ENCODE measurements at places on chromosomes 16 and 17. TPM values are rescaled to one million over a fixed set of nuclear protein-coding genes. Genes with fewer than 3 reads are reported as not detected.

DNA sequence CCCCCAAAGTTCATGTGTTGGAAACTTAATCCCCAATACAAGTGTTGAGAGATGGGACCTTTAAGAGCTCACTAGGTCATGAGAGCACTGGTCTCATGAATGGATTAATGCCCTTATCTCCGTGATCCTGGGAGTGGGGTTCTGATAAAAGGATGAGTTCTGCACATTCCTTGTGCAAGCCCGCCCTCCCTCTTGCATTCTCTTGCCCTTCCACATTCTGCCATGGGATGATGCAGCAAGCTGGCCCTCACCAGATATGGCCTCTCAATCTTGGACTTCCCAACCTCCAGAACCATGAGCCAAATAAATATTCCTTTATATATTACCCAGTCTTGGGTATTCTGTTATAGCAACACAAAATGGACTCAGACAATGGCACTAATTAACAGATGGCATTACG, 14.1 kb downstream of the GLG1 start:
- DNase-seq: no peak

DNA sequence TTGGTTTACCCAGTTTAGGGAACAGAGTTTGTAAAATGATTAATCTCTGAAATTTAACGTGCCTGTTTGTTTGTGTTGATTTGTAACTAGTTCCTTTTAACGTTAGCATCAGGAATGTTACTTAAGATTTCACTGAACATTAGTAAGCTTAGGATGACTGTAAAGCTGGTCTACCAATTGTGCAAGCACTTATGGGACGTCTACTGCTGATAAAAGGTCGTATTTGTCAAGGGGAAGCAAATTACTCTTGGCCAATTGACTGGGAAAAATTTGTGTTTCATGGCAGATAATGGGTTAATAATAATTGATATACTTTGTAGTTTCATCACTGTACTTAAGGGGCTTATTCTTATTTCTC, 11.8 kb downstream of the METTL9 start:
- no peak for DNase-seq

The SP6 gene
- 2.4 TPM for polyA plus RNA-seq

The HOXB13 gene
- polyA plus RNA-seq: not detected

- DNase-seq: no peak
These were observed 14.5 kb downstream of the TEX14 start for GRCh38 chr17:58677194-58677880.

The TXNDC11 gene
- polyA plus RNA-seq: 40.2 TPM

DNA sequence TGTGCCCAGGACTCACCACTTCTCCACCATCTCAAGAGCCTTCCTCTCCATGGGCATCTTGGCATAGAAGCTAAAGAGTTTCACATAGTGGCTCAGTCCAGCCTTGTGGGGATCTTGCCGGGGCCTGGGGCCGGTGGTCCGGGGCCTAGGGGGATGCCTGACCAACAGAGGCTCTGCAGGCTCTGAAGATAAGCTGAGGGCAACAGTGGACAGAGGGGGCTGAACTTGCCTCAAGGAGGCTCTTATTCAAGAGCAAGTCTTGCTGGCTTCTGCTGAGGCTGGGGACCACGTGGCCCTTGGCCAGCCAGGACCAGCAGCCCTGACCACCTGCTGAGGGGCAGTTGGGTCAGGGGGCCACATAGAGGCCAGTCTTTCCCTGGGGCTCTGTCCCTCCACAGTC, 13.5 kb upstream of the THAP11 start:
- no peak for DNase-seq

GRCh38 chr17:29155966-29156338, 24.2 kb downstream of the MYO18A start:
- DNase-seq: no peak

GRCh38 chr17:14245629-14246028, 9.0 kb upstream of the CDRT15 start:
- DNase-seq: no peak

DNA sequence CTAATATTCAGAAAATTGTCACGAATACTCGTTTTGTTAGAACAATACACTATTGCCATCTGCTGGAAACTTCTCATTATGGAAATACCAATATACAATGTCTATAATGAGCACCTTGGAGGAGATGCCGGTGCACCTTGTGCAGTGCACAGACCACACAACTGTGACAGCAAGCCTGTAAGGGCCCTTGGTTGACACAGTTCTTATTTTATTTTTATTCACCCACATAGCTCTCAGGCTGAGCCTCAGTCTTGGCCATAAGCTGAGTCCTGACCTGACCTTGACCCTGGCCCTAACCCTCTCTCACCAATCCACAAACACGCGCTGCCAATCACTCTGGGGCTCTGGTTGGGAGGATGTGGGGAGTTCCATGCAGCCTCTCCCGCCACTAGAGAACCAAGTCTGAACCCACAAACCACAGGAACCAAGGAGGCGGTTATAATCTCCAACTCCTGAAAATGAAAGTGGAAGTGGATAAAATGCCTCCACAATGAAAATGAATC, 7.6 kb downstream of the AIPL1 start:
- DNase-seq: no peak

- DNase-seq: no peak
These were observed 6.7 kb upstream of the GSG1L start for GRCh38 chr16:28069971-28070794.

GRCh38 chr17:2282297-2282873, 21.2 kb downstream of the SMG6 start:
- DNase-seq: peak; percentile 56

- DNase-seq: no peak
These were observed 34.9 kb downstream of the PECAM1 start for GRCh38 chr17:64355536-64356303.

The SOX9 gene
- 25.6 TPM for polyA plus RNA-seq

DNA sequence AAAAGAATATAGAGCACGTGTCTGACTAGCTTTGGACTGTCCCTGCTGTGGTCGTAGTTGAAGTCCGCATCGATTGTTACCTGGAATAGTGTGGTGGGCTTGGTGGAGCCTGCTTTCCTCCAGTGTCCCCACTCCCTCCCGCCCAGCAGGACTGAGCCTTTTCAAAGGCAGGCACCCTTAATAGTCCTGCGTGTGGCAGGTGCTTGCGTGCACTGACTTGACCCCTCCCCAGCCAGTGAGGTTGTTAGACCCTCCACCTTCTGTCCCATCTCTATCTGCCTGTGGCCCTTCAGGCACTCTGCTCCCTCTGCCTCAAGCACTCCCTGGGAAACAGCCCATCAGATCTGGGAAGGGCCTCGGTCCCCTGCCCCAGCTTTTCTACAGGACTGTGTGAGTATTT, 36.6 kb downstream of the TMEM11 start:
- DNase-seq: no peak

DNA sequence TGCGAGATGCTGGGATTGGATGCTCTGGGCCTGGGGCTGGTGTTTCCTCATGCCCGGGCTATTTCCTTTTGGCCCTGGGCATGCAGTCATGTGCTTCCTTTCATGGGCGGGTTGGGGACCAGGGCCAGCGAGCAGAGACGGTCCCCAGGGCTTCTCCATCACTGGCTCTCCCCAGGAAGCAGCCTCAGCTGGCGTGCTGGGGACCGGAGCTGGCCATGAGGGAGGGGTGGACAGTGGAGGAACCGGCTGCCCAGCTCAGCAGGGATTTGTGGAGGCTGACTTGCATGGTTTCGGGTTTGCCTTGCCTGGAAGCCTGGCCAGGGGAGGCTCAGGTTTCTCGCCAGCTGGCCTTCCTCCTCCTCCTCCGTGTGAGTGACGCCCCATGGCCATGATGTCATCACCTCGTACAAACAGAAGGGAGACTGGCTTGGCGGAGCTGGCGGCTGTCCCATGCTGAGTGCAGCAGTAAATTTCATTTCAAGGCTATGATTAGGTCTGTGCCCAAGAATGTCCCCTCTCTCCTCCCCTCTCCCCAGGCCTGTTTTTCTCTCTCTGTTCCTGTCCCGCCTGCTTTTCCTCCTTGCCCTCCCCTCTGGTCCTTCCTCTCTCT, 8.9 kb upstream of the TIMP2 start:
- peak; percentile 87 for DNase-seq

DNA sequence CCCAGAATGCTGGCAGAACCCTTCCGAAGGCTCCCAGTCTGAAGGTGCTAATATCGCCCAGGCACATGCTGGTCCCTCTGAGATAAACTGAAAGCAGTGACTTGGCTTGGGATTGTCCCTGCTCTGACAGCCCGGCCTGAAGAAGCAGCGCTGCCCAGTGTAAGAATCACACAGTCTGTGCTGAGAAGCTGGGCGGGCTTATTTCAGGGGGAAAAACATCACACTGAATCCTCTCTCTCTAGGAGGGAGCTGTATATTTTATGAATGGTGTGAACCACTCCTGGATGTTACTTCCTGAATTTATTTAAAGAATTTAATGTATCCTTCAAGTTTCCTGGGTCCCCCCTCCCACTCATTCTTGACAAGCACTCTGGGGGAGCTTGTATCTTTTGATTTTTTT, 36.3 kb downstream of the GAS7 start:
- no peak for DNase-seq

GRCh38 chr16:79265196-79265595, 335.3 kb downstream of the MAF start:
- no peak for DNase-seq

- no peak for DNase-seq
These were observed 111.9 kb downstream of the GSG1L start for GRCh38 chr16:27951489-27952120.

The RAB26 gene
- 3.0 TPM for polyA plus RNA-seq

The ABCC12 gene
- polyA plus RNA-seq: not detected

- no peak for DNase-seq
These were observed 112.9 kb upstream of the ZKSCAN2 start for GRCh38 chr16:25370541-25370940.

- DNase-seq: no peak
These were observed 53.7 kb downstream of the SF3B3 start for GRCh38 chr16:70577256-70577698.

- DNase-seq: no peak
These were observed 11.9 kb downstream of the TMEM170A start for GRCh38 chr16:75452464-75453190.

The CHRNE gene
- polyA plus RNA-seq: 1.1 TPM

DNA sequence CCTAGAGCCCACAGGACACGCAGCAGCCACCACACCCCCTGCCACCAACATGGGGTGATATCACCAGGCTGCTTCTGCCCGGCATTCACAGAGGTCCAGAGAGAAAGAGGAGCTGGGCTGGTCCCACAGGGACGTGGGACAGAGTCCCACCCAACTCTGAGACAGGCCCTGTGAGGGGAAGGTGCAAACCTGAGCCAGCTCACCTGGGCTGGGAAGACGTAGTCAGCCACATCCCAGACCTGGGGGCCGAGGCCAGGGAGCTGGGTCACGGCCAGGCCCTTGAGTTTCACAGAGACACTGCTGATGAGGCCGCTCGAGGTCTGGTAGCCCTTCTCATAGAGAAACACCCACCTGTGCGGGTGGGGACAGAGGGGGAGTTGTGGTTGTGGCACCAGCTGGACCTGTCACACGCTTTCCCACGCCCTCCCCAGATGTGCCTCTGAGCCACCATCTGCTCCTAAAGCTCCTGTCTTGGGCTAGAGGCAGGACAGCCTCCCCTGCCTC, 11.2 kb downstream of the P2RX1 start:
- no peak for DNase-seq

GRCh38 chr17:67353929-67354574, 12.3 kb downstream of the PSMD12 start:
- DNase-seq: no peak

DNA sequence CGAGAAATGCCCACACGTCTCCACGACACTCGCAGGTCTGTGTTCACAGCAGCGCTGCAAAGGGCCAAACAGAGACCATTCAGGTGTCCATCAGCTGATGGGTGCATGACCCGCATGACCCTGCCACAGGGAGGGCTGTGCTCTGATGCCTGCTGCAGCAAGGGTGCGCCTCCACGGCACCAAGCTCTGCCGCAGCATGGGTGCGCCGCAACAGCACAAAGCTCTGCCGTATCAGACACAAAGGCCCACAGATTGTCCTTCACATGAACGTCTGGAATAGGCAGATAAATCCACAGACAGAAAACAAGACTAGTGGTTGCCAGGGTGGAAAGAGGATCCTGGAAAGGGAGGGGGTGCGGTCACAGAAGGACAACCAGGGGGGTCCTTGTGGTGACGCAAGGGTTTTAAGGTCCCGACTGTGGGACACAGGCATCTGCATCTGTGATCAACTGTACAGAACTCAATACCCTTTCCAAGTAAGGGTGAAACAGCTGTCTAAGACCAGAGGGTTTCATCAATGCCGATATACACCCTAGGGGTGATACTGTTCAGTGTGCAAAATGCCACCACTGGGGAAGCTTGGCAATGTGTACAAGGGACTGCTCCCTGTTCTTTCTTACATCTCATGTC, 121.0 kb downstream of the ANKRD11 start:
- no peak for DNase-seq

DNA sequence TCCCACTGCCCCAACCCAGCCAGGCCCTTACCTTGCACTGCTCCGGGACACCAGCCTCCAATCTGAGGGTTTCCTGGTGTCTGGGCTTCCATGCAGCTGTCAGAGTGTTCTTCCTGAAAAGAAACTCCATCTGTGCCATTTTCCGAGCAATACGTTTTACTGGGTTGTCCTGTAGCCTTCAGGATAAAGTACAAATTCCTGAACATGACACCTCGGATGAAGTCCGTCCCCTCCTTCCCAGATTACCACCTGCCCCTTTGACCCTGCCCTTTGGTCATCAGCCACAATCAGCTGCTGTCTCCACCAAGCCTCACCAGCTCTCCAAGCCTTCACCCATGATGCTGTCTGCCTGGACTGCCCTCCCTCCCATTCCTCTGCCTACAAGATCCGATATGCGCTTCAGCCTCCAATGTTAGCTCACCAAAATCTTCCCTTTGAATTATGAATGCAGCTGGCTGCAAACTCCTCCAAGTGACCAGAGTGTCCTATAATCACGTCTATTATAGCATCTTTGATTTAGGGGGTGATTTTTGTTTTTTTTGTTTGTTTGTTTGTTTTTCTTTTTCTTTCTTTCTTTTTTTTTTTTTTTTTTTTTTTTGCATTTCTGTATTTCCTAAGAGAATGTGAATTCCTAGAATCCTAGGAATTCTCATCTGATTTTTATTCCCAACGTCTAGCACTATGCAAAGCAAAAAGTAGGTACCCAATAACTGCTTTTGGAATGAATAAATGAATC, 60.6 kb upstream of the KIFC3 start:
- no peak for DNase-seq

The MRPL28 gene
- 58.9 TPM for polyA plus RNA-seq

GRCh38 chr17:6108382-6108781, 38.2 kb downstream of the WSCD1 start:
- DNase-seq: no peak

- no peak for DNase-seq
These were observed 10.4 kb downstream of the LLGL1 start for GRCh38 chr17:18235743-18236256.

DNA sequence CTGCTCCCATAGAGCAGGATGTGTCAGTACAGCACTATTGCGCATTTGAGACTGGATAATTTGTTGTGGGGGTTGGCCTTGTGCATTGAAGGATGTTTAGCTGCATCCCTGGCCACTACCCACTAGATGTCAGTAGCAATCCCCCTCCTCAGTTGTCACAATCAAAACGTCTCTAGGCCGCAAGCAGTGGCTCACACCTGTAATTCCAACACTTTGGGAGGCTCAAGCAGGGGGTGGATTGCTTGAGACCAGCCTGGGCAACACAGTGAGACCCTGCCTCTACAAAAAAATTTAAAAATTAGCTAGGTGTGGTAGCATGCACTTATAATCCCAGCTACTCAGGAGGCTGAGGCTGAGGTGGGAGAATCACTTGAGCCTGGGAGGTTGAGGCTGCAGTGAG, 48.4 kb downstream of the CENPV start:
- no peak for DNase-seq

GRCh38 chr16:49967012-49967559, 57.9 kb upstream of the CNEP1R1 start:
- no peak for DNase-seq

- no peak for DNase-seq
These were observed 33.1 kb downstream of the ZNF423 start for GRCh38 chr16:49822649-49823370.

The ADAP2 gene
- polyA plus RNA-seq: 2.4 TPM
